ENCODE measurements at places on chromosomes 2 and 18.

DNA sequence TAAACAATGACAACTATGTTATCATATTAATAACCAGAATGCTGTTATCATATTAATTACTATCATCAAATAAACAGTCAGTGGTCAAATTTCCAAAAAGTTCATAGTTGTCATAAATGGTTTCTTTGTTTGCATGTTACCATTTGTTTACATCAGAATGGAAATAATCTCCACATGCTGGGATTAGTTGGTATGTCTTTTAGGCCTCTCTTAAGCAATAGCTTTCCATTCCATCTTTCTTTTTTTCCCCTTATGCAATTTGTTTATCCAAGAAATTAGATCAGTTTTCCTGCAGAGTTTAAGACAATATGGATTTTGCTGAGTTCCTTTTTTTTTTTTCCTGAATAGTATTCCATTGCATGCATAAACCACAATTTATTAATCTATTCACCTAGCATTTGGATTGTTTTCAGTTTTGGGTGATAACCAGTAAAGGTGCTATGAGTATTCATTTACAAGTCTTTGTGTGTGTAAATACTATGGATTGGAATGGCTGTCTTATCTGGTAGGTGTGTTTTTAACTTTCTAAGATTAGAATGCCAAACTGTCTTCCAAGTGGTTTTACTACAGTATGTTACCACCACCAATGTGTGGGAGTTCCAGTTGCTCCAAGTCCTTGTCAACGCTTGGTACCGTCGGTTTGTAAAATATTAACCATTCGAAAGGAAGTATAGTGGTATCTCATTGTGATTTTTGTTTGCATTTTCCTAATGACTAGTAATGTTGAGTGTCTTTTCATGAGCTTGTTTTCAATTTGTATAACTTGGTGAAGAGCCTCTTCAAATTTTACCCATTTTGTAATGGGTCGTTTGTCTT is 33.3 kb upstream of the TXNDC2 start:
- DNase-seq = no peak

GRCh38 chr2:177275743-177276055 is 11.2 kb upstream of the NFE2L2 start:
- no peak for DNase-seq

DNA sequence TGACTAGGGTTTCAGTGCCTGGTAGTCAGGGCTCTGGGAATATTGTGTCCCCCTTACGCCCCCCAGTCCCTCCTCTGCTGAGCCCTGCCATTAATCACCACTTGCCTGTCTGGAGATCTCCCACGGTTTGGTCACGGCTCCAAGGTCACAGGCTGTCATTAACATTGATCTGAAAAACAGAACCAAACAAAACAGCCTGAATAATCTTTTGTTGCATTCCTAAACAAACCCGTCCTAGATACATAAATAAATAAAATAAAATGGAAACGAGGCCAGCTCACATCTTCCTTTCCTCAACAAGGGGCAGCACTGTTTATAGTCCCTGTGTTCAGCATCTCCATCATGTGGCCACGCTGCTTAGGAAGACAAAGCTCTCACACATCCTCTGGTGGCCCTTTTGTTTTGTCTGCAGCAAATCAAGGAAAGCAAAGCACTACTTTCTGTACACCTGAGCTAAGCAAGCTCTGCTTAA is 282.8 kb downstream of the AGPS start:
- no peak for DNase-seq

GRCh38 chr2:67412424-67412823 is 15.3 kb downstream of the ETAA1 start:
- DNase-seq = no peak

- DNase-seq = no peak
These were observed 57.0 kb upstream of the SCN1A start for GRCh38 chr2:166184789-166185188.

DNA sequence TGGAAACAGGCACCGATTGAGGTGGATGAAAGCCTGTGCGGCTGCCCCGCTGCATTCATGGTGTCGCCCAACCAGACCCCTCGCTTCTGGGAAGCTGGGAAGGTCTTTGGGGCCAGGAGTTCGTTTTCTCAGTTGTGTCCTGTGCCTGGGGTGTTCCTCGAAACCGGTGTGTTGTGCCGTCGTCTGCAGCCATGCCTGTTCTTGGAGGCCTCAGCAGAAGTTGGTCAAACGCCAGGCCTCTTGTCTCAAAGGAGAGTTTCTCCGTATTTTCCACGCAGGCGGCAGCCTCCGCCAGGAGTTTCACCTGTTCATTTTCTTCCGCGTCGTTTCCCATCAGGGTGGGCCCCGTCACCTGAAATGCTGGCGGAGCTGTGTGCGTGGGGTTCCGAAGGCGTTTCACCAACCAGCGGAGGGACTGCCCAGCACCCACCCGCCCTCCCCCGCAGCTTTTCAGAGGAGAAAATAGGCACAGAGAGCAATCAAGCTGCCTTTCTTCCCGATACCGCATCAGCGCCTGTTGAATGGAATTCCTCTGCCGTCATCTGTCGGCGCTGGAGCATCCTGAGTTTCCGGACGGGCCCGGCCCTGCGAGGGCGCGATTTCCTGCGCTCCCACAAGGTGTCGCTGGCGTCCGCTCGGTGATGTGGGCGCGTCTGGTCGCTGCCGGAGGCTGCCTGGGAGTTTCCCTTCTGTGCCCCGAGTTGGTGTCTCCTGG is 17.0 kb upstream of the NFATC1 start:
- peak; percentile 83 for DNase-seq

GRCh38 chr2:83536556-83536955 is 922.5 kb downstream of the SUCLG1 start:
- DNase-seq = no peak

DNA sequence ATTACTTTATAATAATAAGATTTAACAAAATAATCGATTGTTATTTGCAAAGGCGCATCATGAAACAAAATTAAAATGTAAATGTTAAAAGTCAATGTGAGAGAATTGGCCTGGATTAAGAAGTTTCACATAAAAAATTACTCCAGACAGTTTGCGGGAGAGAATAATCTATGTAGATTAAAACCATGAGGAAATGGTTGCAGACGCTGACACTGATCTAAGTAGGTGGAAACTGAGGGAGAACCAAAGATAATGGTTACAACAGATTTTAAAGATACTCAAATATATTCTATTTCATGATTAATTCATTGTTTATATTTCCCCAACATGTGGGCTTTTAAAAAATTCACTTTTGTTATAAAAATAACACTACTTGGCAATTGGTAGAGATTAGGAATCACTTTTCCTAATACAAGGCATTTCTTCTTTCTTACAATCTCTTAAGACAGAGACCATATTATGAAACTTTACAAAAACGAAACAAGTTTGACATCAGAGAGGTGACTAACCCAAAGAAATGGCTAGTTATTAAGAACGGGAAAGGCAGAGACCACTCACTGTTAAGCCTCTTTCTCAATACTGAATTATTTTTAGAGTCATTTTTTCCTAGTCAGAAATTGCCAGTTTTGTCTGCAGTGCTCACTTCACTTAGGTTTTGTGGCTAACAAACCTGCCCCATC is 1.6 kb downstream of the KANSL1L start:
- DNase-seq = no peak

DNA sequence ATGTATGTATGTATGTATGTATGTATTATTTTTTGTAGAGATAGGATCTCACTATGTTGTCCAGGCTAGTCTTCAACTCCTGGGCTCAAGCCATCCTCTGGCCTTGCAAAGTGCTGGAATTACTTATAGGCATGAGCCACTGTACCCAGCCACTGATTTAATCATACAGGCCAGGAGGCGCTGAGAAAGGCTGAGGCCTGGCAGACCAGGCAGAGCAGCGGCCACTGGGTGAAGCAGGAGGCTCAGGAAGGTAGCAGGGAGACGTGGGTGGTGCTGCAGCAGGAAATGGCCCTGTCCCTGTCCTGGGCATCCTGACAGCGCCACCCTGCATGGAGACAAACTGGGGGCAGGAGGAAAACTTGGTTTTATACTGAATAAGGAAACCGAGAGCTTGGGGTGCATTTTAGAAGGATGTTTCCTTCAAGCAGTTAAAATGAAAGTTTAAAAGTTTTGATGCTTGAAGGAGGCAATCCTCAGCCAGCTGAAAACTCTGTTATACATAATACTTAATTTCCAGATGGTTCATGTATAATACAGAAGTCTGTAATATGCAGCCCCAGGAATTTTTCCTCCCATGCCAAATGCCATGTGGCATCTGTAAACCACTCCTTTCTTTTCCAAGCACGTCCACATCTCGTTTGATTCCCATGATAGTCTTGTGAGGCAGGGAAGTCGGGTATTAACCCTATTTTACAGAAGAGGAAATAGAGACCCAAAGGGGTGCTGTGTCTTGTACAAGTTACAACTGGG is 182.4 kb downstream of the CELF4 start:
- DNase-seq = no peak

DNA sequence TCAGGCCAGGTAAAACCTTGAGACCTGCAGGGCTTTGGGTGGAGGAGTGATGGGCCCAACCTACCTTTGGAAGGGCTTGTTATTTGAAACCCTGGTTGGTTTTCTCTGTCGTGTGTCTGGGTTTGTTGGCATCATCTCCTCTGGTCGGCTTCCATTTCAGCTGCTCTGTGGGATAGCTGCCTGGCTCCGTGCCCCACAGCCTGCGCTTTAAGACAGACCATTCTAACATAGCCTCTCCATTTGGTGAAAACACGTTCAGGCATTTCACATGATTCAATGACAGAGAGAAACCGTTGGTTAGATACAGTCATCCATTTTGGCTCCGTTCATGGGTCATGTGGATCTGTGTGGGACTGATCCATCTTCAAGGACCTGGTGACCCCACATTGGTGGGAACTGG is 37.0 kb upstream of the LYPD6B start:
- DNase-seq = no peak

- DNase-seq = peak; percentile 20
These were observed 60.4 kb downstream of the RHOB start for GRCh38 chr2:20507166-20507692.

- no peak for DNase-seq
These were observed 4.5 kb downstream of the FKBP7 start for GRCh38 chr2:178473931-178474330.

- no peak for DNase-seq
These were observed 548 bp upstream of the FBLN7 start for GRCh38 chr2:112137516-112138158.

- DNase-seq = no peak
These were observed 109.1 kb upstream of the CYP1B1 start for GRCh38 chr2:38185012-38185491.

DNA sequence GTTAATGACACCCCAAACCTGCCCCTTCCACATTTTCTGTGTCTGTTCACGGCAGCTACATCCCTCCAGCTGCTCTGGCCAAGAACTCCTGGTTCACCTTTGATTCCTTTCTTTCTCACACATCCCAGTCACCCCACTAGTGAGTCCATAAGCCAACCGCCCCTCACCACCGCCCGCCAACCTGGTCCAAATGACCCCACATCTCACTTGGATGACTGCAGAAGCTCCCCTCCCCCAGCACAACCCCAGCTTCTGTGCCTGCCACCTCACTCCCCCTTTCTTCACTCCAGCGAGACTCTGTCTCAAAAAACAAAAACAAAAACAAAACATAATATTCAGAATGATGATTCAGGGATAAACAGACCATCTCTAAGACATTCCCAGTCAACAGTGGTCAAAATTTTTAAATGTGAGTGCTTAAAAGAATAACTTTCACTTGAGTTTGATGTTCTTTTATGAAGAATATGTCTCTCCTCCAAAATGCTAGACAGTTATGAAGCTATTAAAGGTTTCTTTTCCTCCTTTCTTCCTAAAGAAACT is 3.2 kb downstream of the CYS1 start:
- DNase-seq = no peak

DNA sequence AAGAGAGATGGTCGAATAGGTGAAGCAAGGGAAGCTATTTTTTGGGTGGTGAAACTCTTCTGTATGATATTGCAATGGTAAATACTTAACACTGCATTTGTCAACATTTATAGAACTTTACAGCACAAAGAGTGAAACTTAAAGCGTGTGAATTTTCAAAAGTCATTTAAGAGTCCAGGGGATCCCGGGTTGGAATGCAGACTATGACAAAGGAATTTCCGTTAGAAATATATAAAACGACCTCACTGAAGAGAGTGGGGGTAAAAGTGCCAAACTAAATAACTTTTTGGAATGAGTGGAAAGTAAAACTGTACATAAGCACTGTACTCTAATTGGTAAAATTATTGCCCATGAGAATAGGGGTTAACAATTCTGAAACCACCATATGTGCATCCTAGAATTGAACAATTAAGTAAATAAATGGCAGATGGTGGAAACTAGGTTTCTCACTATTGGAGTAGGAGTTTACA is 191.0 kb upstream of the FN1 start:
- no peak for DNase-seq

GRCh38 chr2:97935719-97936161 is 60.0 kb downstream of the TMEM131 start:
- DNase-seq = no peak

- DNase-seq = peak; percentile 39
These were observed 66.2 kb downstream of the ACVR2A start for GRCh38 chr2:147910990-147911473.

GRCh38 chr2:158685646-158686045 is 109.5 kb upstream of the DAPL1 start:
- no peak for DNase-seq

DNA sequence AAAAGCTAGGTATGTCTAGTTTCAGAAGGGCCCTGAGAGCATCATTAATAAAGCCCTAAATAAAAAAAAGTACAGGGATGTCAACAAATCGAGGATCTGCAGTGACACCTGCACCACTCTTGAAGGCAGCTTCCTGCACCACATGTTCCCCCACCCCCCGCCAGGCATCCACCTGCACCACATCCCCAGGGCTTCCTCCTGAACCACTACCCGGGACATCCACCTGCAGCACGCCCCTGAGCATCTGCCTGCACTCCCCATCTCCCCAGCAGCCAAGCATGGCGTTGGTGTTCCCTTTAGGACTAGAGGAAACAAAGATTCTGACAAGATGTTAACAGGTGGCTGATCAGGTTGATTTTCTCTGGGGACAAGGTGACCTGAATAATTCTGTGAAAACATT is 55.2 kb downstream of the DLGAP1 start:
- no peak for DNase-seq

All from activated T-cell treated with anti-CD3 and anti-CD28 coated beads, Interleukin-2, amount 50 U/mL, for 72 hours (primary cell).